CD4-positive, alpha-beta T cell treated with Interleukin-4 for 4 hours (primary cell): ENCODE measurements at places on chromosomes 5 and 9.

DNA sequence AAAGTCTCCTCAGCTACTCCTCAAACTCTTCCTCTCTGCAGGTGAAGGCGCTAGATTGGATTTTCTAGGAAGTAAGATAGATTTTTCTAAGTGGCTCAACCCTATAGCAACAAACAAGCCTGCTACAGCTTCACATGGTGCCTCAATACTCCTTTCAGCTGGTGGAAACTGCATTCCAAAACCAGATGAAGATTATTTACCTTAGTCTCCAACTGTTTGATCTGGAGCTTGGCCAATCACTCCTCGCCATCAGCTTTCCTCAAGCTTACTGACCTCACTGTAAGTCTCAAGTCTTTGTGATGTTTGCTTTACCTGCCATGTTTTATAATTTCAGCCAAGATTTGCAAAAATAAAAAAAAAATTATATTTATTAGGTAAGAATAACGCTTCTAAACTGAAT lies 622.4 kb downstream of the CHSY3 start:
- no peak for DNase-seq

DNA sequence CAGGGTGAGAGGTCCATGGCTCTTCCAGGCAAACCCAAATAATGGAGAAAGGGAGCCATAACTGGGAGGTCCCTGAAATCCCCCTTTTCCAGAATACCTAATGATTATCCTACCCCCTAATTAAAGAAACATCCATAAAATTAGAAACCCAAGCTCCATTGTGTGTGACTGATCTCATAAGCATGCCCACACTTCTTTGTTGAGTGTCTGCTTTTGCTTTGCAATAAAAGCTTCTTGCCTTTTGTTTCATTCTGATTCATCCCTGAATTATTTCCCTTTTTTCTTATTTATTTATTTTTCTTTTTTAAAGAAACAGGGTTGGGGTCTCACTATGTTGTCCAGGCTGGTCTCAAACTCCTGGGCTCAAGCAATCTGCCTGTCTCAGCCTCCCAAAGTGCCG lies 33.1 kb downstream of the BTF3 start:
- DNase-seq = no peak

DNA sequence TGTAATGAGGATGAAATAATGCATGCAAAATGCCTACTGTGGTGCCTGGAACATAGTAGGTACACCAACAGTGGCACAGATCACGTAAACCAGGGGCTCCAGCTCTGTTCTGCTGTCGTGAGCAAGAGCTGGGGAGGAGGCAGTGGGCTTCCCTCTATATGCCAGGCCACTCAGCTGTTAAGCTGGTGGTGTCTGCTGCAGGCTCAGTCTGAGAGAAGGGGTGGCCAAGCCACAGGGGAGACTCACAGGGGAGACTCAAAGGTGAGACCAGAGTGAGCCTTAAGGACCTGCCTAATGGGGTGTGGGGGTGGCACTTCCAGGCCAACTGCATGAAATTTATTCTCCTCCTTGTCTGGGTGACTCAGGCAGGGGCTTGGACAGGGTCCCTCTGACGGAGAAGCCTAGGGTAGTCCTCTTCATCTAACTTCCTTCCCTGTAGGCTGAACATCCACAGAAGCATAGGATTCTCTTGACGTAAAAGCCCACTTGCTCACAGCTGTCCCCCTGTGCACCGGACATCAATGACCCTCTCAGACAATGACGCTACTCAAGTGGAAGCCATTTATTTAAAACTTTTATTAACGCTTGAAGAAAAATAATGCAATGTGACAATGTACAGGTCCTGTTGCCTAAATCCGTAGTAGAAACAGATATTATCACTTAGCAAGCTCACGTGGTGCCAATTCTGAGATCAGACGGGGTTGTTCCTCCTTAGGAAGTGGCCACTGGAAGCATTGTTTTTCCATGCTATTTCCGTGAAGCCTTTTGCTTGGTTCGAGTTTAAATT lies 13.9 kb downstream of the STC2 start:
- no peak for DNase-seq

DNA sequence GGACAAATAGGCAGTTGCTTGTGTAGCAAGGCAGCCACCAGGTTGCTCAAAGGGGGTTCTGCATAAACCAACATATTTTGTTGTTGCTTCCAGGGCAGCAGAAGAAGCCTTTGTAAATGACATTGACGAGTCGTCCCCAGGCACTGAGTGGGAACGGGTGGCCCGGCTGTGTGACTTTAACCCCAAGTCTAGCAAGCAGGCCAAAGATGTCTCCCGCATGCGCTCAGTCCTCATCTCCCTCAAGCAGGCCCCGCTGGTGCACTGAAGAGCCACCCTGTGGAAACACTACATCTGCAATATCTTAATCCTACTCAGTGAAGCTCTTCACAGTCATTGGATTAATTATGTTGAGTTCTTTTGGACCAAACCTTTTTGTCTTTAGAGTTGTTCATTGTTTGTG lies 20.8 kb downstream of the CLTA start:
- DNase-seq = no peak

GRCh38 chr5:1507014-1507375 lies 16.8 kb downstream of the LPCAT1 start:
- no peak for DNase-seq

DNA sequence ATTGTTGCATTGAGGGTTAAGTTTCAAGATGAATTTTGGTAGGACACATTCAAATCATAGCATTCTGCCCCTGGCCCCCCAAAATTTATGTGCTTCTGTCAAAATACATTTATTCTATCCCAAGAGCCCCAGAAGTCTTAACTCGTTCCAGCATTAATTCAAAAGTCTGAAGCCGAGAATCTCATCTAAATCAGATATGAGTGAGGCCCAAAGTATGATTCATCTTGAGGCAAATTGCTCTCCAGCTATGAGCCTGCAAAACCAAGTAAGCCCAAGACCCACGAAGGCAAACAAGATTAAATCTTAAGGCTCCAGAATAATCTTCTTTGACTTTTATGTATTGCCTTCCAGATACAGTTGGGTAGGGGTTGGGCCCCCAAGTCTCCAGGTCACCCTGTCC lies 19.2 kb downstream of the TNPO1 start:
- DNase-seq = no peak

- DNase-seq = no peak
Measured at GRCh38 chr9:79896390-79896980, 324.7 kb downstream of the TLE4 start.

DNA sequence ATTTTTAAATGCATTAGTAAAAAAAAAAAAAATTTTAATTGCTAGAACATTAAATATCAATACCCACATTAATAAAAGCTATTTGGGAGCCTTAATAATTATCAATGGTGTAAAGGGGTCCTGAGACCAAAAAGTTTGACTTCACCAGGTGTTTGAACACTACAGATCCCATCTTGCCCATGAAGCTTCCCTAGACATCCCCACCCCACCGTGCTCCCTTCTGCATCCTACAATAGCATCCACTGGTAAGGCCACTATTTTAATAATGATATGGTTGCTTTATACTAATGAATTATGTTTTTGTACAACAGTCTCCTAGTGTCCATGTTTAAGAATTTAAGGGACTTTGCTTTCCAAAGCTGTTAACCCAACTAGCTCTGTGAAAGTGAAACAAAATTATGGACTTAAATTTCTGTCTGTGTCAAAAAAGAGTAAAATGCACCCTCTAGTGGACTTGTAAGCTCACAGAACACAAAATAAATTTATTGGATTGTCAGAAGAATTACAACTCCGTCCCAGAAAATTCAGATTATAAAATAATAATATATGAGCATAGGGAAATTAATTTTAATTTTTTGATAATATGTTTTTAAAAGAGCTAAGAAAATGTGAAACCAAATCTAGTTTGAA lies 76.0 kb downstream of the ARL15 start:
- DNase-seq = no peak

DNA sequence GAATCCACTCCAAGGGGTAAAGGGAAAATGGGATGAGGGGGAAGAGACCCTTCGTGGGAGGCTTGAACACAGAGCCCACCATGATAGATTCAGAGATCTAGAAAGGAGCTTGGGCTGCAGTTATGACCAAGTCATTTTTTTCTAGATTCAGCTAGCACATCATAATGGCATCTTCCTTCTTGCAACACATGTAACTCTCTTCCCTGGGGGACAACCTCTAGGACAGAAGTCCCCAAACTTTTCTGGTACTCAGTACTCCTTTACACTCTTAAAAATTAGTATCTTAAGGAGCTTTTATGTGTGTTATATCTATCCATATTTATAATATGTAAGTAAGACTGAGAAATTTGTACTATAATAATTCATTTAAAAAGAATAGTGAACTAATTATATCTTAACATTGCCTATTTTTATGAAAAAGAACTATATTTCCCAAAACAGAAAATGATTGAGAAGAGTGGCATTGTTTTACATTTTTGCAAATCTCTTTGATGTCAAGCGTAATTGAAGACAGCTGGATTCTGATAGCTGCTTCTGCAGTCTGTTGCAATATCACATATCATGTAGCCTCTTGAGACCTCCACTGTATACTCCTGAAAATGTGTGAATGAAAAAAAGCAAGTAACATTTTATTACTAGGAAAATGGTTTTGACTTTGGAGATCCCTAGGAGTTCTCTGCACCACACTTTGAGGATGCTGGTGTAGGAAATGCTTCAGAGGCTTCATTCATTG lies 875 bp downstream of the ACO1 start:
- no peak for DNase-seq

- no peak for DNase-seq
Measured at GRCh38 chr9:136189394-136190236, 15.3 kb downstream of the LHX3 start.

DNA sequence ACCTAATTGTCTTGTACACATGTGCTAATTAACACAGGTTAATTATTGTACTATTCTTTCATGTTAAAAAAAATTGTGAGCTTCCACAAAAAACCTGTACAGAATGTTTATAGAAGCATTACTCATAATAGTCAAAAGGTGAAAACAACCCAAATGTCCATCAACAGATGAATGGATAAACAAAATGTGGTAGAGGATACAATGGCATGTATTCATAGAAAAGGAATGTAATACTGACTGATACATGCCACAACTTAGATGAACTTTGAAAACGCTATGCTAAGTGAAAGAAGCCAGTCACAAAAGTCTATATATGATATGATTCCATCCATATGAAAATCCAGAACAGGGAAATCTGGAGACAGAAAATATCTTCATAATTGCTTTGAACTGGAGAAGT lies 25.6 kb downstream of the RRAGA start:
- no peak for DNase-seq

- no peak for DNase-seq
Measured at GRCh38 chr9:116405321-116405720, 251.7 kb downstream of the PAPPA start.

GRCh38 chr5:23613566-23613965 lies 106.2 kb downstream of the PRDM9 start:
- no peak for DNase-seq
